Lower lobe of right lung (tissue), 2 donors: ENCODE measurements at places on chromosomes 11 and 22. TPM values are rescaled to one million over a fixed set of nuclear protein-coding genes. Genes with fewer than 3 reads are reported as not detected.

The LRP4 gene
- total RNA-seq, result 6.6 TPM

The UBTFL1 gene
- total RNA-seq, result not detected

The DBX1 gene
- not detected for total RNA-seq

The MLC1 gene
- total RNA-seq, result 3.2 TPM

The NLRP14 gene
- total RNA-seq, result not detected

The CADM1 gene
- total RNA-seq, result 149 TPM

The EFEMP2 gene
- 53.9 TPM for total RNA-seq

The C11orf65 gene
- 1.3 TPM for total RNA-seq

The GGT5 gene
- 29.4 TPM for total RNA-seq

The GGTLC2 gene
- 2.7 TPM for total RNA-seq

The KREMEN1 gene
- 23.5 TPM for total RNA-seq

The DERL3 gene
- 5.8 TPM for total RNA-seq

The LBHD1 gene
- total RNA-seq, result 11.1 TPM

- DNase-seq, result peak; percentile 9
Observed at GRCh38 chr22:37207981-37208380, 4.3 kb downstream of the SSTR3 start.

GRCh38 chr11:95863486-95864140 lies 60.3 kb downstream of the MTMR2 start:
- no peak for DNase-seq

GRCh38 chr11:10038521-10039302 lies 255.3 kb downstream of the SBF2 start:
- no peak for DNase-seq

- DNase-seq, result no peak
Observed at GRCh38 chr11:2599561-2600189, 100.1 kb downstream of the KCNQ1OT1 start.

GRCh38 chr11:93221539-93221938 lies 23.7 kb upstream of the SLC36A4 start:
- DNase-seq, result no peak

GRCh38 chr22:20436768-20437612 lies 635 bp downstream of the SCARF2 start:
- peak; percentile 47 for DNase-seq

DNA sequence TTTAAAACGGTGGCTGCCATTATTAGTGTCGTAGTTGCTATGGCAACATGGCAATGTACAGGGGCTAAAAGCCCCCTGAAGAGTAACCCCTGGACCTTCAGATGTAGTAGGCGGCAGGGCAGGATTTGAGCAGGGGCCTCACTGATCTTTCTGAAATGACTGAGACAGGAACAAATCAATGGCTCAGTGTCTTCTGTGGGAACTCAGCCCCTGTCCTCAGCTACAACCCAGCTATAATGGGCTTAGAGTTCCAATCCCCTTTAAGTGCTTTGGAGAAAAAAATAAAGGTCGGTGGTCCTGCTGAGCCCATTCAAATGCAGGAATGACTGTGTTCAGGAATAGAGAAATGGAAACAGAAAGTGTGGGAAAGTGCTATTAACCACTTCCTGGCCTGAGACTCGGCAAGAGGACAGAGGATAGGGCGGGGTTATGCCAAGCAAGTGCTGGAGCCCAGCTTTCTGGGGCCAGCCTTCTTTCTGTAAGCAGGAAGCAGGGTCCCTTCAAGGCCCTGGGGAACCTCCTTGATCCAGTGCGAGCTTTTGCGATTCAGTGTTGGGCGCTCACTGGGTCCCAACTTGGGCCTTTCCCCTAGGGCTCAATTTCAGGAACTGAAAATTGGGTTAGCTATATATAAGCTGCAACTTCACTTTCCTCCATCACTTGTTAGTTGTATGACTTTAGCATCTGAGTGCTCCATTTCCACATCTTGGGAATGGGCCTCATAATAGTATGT lies 6.1 kb upstream of the CD82 start:
- DNase-seq, result no peak

- no peak for DNase-seq
Observed at GRCh38 chr22:47201996-47202818, 439.8 kb downstream of the TBC1D22A start.

- DNase-seq, result no peak
Observed at GRCh38 chr11:36757075-36757474, 159.0 kb upstream of the RAG2 start.

- no peak for DNase-seq
Observed at GRCh38 chr11:73946798-73947458, 3.9 kb upstream of the DNAJB13 start.

GRCh38 chr11:80186692-80187091 lies 745.9 kb upstream of the TENM4 start:
- DNase-seq, result no peak

- DNase-seq, result no peak
Observed at GRCh38 chr22:25833091-25833490, 91.1 kb downstream of the MYO18B start.

DNA sequence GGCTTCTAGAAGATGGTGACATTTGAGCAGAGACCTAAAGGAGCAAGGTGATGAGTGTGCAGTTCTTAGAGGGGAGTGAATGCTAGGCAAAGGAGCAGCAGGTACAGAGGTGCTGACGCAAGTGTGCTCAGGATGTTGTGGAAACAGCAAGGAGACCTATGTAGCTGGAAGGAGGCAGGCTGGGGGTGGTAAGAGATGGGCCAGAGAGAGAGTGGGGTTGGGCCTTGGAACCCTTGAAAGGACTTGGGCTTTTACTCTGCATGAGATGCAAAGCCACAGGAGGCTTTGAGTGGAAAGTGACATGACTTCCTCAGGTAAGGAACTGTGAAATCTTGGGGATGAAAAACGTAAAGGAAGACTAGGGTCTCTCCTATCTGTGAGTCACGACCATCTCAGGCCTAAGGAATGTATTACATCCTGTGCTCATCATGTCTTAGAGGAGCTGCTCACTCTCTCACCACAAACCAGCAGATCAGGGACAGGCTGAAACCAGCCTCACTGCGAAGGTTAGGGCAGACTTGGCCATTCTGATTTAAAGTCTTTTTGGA lies 65.4 kb downstream of the MICAL2 start:
- DNase-seq, result no peak

DNA sequence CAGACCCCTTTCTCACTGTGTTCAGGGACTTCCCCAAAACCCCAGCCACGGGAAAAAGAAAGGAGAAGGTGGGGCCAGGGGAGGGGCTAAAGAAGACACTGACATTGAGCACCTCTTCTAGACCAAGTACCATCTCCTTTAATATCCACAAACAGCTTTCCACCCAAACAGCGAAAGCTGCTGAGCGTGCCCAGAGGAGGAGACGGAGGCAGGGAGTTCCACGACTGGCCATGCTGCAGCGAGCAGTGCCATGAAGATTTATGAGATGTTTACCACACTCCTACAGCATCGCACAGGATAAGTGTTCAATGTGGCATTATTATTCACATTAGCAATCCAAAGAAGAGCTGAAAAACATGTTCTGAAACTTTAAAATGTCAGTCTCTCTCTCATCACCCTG lies 127.4 kb downstream of the LARGE1 start:
- no peak for DNase-seq

GRCh38 chr11:102139081-102139498 lies 28.8 kb downstream of the YAP1 start:
- no peak for DNase-seq

DNA sequence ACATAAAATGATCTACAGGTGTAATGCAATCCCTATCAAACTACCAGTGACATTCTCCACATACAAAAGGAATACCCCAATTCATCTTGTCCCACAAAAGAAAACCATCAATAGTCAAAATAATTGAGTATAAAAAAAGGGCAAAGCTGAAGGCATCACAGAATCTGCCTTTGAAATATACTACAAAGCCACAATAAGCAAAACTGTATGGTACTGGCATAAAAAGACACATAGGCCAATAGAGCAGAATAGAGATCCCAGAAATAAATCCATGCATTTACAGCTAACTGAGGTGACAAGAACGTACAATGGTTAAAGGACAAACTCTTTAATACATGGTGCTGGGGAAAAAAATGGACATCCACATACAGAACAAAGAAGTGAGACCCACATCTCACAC lies 31.8 kb downstream of the ZNF195 start:
- no peak for DNase-seq

- DNase-seq, result no peak
Observed at GRCh38 chr11:99571094-99571493, 550.3 kb downstream of the CNTN5 start.

DNA sequence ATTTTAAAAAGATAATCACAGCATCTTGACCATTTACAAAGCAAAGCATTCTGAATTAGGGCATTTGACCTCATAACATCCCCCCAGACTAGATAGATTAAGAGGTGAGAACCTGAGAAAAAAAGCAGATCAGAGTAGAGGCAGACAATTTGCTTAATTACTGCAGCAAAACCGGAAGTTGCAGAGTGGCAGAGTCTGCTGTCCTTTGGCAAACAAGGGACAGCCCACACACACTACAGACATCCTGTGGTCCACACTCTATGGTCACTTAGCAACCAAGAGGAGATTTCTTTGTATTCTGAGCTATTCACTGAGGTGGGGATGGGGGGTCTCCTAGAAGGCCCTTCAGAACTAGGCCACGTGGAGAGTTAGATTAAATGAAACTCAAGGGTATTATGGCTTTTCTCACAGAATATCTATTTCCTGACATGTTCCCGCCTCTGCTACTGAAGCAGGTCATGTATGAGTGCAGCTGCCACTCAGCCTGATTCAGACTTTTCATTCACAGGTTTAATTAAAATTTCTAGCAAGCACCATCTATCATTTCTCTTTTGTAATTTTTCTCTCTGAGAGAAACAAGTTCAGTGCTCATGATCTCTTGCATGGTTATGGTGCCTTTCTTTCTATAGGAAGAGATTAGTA lies 48.5 kb downstream of the SVIP start:
- DNase-seq, result no peak

DNA sequence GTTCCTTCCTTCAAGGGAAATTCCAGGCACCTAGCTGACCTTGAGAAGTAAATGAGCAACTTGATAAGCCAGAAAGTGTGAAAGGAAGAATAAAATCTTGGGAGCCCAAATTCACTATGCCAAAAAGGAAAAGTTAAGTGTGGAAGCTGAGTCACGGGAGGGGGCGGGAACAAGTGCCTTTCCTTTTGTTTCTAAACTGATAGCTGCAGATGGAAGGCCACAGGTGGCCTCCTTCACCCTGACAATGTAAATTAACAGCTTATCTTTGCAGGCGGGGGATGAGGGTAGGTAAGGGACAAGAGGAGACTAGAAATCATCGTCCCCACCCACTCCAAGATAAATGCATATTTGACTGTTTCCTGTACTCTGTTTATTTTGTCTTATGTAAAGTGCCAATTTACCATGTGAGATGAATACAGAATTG lies 36.4 kb upstream of the TREH start:
- DNase-seq, result no peak

GRCh38 chr11:100972046-100972445 lies 157.6 kb downstream of the PGR start:
- DNase-seq, result no peak

GRCh38 chr11:4039011-4039410 lies 55.6 kb upstream of the RRM1 start:
- no peak for DNase-seq

- DNase-seq, result no peak
Observed at GRCh38 chr11:109859045-109859724, 234.0 kb upstream of the ZC3H12C start.

DNA sequence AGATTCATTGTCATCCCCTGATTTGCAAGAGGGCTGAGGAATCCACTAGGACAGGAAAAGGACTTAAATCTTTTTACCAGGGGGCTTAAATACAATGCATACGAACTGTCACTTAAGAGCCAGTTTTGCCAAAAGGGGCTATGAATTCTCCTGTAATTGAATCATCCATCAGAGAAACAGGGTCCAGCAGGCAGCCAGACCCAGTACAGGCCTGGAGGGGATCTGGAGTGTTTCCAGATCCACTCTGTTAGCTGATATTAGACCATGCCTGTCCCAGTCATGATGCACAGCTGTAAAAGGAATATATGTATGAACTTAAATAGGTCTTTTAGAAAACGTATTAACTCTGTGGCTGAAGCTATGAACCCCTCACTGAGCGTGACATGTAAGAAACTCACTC lies 53.8 kb upstream of the PRSS23 start:
- DNase-seq, result no peak

DNA sequence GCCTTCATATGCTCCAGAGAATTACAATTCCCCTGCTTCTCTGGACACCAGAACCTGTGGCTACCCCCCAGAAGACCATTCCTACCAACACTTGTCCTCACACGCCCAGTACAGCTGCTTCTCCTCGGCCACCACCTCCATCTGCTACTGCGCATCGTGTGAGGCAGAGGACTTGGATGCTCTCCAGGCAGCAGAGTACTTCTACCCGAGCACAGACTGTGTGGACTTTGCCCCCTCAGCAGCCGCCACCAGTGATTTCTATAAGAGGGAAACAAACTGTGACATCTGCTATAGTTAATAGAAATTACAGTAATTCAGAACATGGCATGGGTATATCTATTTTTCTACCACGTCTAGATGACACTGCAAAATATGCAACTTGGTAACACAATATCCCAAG lies 9.8 kb downstream of the POU2AF3 start:
- peak; percentile 62 for DNase-seq

GRCh38 chr11:79227767-79228755 lies 212.8 kb downstream of the TENM4 start:
- no peak for DNase-seq

DNA sequence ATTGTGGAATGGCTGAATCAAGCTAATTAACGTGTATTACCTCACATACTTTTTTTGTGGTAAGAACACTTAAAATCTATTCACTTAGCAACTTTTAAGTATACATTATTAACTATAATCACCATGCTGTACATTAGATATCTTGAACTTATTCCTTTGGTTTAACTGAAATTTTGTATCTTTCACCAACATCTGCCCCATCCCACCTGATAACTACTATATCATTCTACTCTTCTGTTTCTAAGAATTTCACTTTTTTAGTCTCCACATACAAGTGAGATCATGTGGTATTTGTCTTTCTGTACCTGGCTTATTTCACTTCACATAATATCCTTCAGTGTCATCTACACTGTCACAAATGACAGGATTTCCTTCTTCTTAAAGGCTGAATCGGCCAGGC lies 17.1 kb upstream of the VWA5A start:
- no peak for DNase-seq

DNA sequence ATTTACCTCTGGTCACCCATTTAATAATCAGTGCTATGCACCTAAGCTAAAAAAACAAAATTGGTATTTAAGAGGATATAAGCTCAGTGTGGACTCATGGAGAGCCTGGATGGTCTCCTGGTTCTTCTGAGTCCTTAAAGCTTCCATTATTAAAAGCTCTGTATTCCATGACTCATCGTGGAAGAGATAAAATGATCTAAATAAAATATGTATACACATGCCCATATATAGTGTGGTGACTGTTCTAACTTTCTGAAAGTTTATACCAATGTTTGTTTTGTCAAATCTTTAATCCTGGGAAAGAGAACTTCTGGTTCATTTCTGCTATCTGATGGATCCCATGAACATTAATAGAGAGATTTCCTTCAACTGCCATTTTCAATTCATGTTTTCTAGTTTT lies 375.9 kb downstream of the GUCY1A2 start:
- DNase-seq, result no peak
